Suprapubic skin (tissue), 4 donors: ENCODE measurements at places on chromosomes 1 and 21. TPM values are rescaled to one million over a fixed set of nuclear protein-coding genes. Genes with fewer than 3 reads are reported as not detected.

CYYR1 gene
- 9.3 TPM for total RNA-seq

S1PR1 gene
- total RNA-seq = 11.4 TPM

- DNase-seq = no peak
Measured at GRCh38 chr1:72837781-72838180, 555.4 kb upstream of the NEGR1 start.

- no peak for DNase-seq
Measured at GRCh38 chr1:233448109-233448689, 120.7 kb downstream of the MAP3K21 start.

TSACC gene
- not detected for total RNA-seq

KLF17 gene
- total RNA-seq = not detected

DNA sequence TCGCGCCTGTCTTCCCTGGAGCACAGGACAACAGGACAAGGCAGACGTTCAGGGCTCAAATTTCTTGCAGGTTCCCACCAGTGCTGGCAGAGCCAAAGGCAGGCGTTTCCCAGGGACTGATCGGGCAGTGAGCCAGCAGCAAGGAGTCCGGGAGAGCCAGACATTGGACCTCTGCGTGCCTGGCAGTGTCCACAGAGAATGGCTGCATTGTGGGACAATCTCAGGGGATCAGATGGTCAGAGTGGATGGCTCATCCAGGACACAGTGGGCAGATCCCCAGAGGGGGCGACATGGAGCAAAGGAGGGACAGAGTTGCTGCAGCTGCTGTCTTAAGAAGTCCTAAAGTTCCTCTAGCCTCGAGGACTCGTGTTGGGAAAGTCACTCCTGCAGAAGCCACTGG is 4.6 kb downstream of the TMEM63A start:
- DNase-seq = no peak

DNA sequence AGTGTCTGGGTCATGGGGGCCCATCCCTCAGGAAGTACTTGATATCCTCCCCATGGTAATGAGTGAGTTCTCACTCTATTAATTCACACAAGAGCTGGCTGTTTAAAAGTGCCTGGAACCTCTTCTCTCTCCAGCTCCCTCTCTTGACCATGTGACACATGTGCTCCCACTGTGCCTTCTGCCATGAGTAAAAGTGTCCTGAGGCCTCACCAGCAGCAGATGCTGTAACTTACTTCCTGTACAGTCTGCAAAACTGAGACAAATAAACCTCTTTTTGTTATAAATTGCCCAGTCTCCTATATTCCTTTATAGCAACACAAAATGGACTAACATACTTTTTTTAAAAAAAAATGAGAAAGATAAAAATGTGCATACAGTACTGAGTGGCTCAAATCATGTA is 24.0 kb downstream of the PUM1 start:
- no peak for DNase-seq

DNA sequence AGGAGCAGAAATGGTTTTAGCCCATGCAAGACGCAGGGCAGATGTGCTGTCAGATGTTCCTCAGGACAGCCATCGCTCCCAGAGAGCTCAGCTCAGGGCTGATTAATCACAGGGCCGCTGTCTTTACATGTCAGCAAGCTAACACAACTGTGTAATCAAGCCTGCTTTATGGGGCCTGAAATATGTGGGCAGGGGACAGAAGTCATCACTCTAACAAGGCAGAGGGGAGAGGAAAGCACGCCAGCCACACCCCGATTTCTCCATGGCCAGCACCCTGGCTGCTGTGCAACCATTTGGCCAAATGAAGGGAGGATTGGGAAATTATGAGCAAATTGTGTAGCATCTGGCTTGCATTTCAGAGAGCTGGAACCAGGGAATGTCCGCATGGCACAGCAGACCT is 368.8 kb downstream of the NPHP4 start:
- DNase-seq = peak; percentile 82

DNA sequence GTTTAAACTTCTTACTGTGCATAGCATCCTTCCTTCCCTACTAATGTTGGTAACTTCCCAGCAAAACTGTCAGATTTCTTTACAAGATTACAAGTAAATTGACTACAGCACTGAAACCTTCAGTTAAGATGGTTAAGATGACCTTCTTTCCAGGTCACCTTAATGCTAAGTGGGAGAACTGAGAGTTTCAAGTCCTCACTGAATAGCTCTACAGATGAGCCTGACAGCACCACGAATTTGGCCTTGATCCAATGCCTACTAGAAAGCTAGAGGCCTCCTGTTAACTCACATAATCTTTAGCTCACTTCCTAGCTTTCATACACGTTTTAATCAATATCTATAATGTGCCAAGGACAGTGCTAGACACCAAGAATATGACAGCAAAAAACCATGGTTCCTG is 276.0 kb upstream of the PLD5 start:
- DNase-seq = no peak

GRCh38 chr1:109391626-109392025 is 6.1 kb downstream of the SORT1 start:
- DNase-seq = no peak

TSPAN1 gene
- 4.4 TPM for total RNA-seq

GRCh38 chr1:210786546-210786945 is 347.4 kb downstream of the KCNH1 start:
- DNase-seq = no peak

DNA sequence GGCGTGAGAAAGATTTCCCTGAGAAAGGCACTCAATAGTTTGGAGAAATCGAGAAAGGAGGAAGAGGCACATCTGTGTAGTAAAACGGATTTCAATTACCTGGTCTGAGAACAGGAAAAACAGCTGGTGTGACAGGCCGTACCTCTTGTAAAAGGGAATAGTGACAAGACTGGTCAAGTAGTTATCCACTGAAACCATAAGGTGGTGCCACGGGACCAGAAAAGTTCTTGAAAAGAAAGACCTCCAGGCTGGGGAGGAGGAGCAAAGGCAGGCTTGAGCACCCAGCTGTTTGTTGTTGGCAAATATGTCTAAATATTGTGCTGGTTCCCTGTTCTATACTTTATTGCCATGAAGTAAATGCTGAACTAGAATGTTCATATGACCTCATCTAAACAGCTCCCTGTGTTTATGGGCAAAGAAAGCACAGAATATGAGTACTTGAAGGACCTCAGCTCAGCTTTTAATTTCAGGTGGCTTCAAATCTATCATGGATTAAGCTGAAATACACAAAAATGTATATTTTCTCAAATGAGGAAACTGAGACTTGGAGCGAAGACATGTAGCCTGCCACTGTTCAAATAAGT is 4.0 kb downstream of the HAO2 start:
- DNase-seq = no peak

DNA sequence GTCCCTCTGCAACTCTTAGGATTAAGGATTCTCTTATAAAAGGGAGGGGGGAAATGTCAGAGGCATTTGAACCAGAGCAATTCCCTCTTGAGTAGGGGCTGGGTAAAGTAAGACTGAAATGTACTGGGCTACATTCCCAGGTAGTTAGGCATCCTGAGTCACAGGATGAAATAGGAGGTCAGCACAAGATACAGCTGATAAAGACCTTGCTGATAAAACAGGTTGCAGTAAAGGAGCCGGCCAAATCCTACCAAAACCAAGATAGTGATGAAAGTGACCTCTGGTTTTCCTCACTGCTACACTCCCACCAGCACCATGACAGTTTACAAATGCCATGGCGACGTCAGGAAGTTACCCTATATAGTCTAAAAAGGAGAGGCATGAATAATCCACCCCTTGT is 14.3 kb upstream of the COX20 start:
- DNase-seq = no peak

SPATA1 gene
- total RNA-seq = not detected

DNA sequence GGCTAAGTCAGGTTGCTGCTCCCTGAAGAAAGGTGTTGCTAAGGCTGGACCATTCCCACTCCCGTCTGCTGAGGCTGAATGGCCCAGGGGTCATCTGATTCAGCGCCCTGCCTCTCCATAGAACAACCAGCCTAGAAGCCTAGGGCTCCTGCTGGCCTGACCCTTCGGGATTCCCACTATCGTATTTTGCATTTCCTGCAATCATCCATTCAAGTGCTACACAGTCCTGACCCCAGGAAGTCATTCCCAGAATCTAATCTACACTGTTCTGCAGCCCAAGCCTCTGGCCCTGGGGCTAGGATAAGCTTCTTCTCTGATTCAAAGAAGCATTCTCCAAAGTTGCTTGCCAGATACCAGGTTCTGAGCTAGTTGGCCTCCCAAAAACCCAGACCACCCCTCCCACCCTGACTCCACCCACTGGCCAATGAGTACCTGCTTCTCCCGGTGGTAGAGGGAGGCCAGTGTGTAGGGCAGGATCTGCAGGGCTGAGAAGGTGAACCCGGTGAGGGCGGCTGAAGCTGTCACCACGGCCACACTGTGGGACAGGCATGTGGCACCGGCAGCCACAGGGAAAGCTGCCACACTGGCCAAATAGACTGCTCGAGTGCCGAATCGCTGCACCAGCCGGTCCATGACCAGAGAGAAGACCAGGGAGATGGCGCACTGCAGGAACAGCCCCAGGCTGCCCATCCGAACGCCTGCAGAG is 18.7 kb downstream of the SLC45A3 start:
- DNase-seq = no peak

- no peak for DNase-seq
Measured at GRCh38 chr1:32239337-32239736, 7.7 kb upstream of the FAM167B start.

LCE1B gene
- 153 TPM for total RNA-seq

PATJ gene
- 63.0 TPM for total RNA-seq

FBXO42 gene
- 61.4 TPM for total RNA-seq

GRCh38 chr1:211925016-211925415 is 94.5 kb upstream of the LPGAT1 start:
- no peak for DNase-seq

ZMYND12 gene
- total RNA-seq = 0.80 TPM

DNA sequence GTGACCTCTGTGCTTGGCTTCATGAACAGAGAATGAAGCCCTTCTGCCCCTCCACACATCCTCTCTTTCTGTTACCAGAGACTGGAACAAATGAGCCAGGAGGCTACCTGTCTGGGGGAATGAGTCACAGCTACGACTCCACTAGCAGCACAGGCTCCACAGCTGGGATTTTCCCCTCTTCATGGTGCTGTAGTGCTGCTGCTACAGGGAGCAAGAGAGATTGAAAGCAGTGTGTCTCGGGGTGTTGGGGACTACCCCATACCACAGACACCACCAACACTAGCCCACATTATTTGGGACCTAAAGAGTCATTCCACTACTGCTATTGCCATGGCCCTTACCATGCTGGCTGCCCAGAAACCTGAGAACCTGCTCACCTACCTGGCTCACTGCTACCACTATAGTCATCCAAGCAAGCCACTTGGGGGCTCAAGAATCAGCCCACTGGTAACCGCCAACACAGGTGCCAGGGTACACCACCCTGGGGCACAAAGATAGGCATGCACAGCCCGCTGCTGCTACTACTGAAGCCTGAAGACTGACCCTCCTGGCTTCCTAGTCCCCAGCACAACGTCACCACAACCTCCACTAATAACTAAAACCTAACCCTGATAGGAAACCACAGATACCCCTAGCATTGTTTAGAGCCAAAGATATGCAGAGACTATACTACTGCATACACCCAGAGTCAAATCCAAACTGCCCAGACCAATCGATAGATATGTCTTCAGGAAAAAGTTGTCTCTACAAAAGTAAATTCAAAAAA is 17.7 kb downstream of the CD1E start:
- DNase-seq = no peak

C1orf167 gene
- not detected for total RNA-seq

GRCh38 chr1:18110968-18111367 is 3.4 kb downstream of the IGSF21 start:
- no peak for DNase-seq

- DNase-seq = no peak
Measured at GRCh38 chr1:182826892-182827291, 12.3 kb upstream of the DHX9 start.

DNA sequence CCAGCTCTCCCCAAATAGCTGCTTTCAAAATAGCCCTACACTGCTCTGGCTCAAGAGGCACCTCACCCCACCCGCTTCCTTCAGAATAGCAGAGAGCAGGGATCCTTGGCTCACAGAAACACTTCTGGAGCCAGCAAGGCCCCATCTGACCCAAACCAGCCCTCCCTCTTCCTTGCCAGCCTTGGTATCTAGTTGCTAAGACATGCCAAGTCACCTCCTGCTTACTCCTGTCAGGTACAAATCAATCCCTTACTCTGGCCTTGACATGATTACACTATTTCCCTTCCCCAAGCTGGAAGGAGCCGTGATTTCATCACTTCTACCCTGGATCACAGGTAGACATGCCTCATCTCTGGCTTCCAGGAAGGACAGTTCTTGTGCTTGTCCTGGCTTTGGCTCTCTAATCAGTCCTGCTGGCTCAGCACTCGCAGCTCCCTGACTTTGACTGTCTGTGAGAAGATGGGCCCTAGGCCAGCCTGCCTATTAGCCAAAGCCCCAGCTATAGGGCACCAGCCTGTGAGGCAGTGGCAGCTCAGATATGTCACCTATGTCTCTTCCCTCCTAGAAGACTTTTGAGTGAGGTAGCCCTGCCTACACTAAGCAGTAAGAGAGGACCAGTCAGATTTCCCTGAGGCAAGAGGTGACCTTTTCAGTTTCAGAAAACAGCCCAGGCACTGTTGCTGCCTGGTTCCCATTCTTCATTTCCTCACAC is 8.9 kb upstream of the MUTYH start:
- DNase-seq = no peak

UBL4B gene
- not detected for total RNA-seq

ADPRS gene
- total RNA-seq = 40.5 TPM

DNA sequence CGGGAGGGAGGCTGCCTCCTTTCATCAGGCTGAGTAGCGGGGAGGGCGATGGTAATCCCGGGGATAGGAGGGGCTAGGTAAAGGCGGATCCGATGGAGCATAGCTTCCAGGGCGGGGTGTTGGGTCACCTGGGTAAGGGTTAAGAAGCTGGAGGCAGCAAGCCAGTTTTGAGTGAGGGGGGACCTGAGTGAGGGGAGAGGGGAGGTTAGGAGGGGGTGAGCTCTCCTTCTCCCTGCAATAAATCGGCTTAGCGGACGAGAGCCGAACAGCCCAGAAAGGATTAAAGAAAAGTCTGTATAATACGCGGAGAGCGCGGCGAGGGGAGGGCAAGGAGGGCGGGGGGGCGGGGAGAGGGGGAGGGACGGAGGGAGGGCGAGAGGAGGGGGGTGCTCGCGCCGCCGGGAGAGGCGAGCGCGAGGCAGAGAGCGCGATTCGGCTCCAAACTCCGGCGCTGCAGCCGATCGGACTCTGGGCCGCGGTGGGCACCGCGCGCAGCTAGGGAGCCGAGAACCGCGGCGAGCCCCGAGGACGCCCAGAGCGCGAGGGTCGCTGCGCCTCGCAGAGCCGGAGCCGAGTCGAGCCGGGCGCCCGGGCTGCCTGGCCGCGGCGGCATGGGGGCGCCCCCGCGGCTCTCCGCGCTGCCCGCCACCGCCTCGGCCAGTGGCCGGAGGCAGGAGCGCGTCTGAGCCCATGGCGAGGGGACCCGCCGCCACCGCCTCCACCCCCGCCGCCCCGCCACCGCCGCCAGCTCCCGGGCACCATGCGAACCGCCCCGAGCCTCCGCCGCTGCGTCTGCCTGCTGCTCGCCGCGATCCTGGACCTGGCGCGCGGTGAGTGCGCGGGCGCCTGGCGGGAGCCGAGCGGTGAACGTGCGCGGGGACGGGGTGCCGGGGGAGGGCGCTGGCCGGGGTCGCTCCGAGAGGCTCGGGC is at the start of gene IGSF21:
TSS of gene IGSF21 (plus strand) at position 430 of the 930 bp plus-strand sequence. CDS start at position 761, 331 bp downstream.
- no peak for DNase-seq
